NCI-H2029 treated with DMSO at 0.1 percent for 48 hours (cell line): ENCODE measurements at places on chromosomes 13 and 19.

GRCh38 chr13:110651271-110651670 lies 35.9 kb downstream of the NAXD start:
- DNase-seq: no peak

- no peak for DNase-seq
Observed at GRCh38 chr13:91739751-91740150, 341.3 kb downstream of the GPC5 start.

DNA sequence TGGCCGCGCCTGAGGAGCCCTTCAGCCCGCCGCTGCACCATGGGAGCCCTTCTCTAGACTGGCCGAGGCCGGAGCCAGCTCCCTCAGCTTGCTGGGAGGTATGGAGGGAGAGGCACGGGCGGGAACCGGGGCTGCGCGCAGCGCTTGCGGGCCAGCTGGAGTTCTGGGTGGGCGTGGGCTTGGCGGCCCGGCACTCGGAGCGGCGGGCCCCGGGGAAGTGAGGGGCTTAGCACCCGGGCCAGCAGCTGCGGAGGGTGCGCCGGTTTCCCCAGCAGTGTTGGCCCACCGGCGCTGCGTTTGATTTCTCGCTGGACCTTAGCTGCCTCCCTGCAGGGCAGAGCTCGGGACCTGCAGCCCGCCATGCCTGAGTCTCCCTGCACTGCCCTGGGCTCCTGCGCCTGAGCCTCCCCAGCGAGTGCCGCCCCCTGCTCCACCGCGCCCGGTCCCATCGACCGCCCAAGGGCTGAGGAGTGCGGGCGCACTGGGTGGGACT lies 1890.0 kb upstream of the PCDH20 start:
- no peak for DNase-seq

GRCh38 chr13:23549724-23550123 lies 20.5 kb upstream of the TNFRSF19 start:
- DNase-seq: no peak

DNA sequence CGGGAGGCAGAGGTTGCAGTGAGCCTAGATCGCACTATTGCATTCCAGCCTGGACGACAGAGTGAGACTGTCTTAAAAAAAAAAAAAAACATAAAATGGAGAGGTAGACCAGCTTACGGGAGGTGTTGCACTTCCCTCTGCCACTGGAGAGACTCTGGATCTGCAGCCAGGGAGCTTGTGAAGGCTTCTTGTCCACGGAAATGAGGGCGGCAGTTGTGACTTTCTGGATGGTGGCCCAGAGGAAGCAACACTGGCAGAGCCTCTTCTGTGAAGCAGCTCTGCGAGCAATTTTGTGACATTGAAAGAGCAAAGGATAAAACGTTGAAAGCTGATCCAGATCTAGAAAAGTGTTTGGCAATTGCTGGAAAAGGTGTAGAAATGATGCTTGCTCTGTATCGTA lies 10.4 kb downstream of the SPINT2 start:
- peak; percentile 65 for DNase-seq

DNA sequence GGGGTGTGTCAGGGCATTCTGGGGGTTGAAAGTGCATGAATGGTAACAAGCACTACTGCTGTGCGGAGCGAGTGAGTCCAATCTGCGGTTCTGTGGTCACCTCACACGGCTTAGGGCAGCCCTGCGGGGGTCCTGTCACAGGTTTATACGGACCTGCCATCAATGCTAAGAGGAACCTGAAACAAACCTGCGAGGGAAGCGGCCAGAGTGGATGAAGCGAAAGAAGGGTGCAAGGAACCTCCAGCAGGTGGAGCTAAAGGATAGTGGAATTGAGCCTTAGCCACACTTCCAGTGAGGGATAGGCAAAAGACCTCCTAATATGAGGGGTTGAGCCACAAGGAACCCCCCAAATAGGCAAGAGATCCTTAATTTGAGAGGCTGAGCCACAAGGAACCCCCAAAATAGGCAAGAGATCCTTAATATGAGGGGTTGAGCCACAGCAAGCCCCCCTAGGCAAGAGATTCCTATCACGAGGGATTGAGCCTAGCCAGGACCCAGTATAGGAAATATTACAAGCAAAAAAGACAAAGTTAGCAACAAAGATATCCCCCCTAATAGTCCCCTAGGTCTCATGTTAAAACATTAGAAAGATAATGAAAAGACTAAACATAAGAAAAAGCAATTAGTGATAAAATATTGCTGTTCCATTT lies 6.3 kb upstream of the ZNF69 start:
- DNase-seq: peak; percentile 31

DNA sequence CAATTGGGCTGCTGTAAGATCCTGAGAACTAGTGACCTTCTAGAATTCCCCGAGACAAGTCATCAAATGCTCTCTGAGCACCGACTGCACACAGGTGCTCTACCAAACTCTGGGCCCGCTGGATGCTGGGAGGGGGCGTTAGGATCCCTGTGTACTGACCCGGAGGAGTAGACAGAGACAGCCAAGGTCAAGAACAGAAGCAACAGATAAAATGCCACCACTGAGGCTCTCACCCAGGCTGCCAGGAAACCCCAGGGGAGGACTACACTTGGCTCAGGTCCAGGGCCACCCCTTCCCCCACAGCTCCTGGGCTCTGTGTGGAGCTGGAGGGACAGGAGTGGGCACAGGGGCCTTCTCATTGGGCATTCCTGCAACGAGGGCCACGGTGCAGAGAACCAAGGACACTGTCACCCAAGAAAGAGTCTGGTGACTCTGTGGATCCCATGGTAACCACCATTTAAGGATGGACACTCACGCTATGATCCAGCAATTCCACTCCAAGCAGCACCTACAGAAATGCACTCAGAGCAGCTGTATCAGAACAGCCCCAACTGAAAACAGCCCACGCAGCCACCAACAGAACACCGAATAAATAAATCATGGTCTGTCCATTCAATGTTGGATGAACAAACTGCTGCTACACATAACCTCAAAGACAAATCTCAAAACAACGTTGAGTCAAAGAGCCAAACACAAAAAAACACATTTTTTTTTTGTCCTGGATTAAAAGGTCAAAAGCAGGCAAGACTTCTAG lies 16.8 kb upstream of the SLC35E1 start:
- DNase-seq: no peak

DNA sequence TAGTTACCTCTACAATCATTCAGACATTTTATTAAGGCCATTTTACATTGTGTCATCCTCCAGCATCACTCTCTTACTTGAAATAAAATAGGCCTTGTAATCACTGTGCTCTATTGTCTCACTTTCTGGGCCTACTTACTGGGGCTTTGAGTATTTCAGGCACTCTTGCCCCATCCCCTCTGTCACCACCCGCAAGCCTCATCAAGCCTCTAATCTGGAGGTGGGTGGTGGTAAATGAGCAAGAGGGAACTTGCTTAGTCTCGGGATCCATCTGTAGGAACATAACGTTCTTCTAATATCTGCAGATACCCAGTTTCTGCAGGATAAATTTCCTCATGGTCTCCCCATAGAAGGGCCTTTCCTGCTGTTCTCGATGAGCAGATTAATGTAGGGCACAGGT lies 19.4 kb upstream of the GPR18 start:
- DNase-seq: no peak

- DNase-seq: no peak
Observed at GRCh38 chr19:29297381-29297780, 84.4 kb upstream of the UQCRFS1 start.

DNA sequence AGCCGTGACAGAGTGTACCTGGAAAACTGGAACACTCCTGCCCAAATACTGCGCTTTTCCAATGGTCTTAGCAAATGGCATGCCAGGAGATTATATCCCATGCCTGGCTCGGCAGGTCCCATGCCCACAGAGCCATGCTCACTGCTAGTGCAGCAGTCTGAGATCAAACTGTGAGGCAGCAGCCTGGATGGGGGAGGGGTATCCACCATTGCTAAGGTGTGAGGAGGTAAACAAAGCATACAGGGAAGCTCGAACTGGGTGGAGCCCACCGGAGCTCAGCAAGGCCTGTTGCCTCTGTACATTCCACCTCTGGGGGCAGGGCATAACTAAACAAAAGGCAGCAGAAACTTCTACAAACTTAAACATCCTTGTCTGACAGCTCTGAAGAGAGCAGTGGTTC lies 10.5 kb downstream of the CYP2A13 start:
- no peak for DNase-seq

- DNase-seq: no peak
Observed at GRCh38 chr19:54551293-54551692, 22.3 kb upstream of the LILRA2 start.

GRCh38 chr13:40186041-40186440 lies 480.4 kb downstream of the FOXO1 start:
- no peak for DNase-seq

DNA sequence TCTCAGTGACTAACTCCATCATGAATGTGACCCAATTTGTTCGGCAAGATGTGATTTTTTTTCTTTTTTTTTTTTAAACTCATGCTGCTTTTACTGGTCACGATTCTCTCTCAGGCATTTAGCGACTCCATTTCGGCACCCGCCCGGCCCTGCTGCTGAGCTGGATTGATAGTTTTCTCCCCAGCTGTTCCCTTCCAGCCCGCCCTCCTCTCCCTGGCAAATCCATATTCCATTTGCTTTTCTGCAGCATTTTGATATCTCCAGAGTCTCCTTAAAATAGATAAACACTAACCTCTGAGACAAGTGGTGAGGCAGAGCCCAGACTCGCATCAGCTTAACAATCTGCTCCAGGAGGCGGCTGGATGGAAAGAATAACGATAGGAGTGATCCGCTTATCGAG lies 55.5 kb upstream of the KATNAL1 start:
- DNase-seq: no peak

- DNase-seq: no peak
Observed at GRCh38 chr19:49437231-49437630, 4.1 kb downstream of the SLC17A7 start.

DNA sequence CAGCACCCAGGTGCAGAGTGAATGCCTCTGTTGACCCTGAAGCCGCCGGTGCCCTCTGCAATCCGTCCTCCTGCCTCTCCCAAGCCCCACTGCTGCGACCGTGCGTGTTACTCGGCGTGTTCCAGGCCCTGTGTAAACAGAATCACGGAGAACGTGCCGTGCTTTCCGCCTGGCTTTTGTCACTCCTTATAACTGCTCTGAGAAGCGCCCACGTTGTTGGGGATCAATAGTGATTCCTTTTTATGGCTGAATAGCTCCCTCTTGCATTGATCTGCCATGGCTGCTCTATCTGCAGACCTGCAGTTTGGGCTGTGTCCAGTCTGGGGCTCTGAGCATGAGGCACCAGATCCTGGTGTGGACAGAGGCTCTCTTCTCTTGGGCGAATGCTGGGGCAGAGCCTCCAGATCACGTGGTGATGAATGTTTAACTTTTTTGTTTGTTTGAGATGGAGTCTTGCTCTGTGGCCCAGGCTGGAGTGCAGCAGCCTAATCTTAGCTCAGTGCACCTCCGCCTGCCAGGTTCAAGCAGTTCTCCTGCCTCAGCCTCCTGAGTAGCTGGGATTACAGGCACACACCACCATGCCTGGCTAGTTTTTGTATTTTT lies 15.8 kb downstream of the ADPRHL1 start:
- DNase-seq: no peak

- DNase-seq: peak; percentile 63
Observed at GRCh38 chr13:107545946-107546502, 669.3 kb downstream of the LIG4 start.

DNA sequence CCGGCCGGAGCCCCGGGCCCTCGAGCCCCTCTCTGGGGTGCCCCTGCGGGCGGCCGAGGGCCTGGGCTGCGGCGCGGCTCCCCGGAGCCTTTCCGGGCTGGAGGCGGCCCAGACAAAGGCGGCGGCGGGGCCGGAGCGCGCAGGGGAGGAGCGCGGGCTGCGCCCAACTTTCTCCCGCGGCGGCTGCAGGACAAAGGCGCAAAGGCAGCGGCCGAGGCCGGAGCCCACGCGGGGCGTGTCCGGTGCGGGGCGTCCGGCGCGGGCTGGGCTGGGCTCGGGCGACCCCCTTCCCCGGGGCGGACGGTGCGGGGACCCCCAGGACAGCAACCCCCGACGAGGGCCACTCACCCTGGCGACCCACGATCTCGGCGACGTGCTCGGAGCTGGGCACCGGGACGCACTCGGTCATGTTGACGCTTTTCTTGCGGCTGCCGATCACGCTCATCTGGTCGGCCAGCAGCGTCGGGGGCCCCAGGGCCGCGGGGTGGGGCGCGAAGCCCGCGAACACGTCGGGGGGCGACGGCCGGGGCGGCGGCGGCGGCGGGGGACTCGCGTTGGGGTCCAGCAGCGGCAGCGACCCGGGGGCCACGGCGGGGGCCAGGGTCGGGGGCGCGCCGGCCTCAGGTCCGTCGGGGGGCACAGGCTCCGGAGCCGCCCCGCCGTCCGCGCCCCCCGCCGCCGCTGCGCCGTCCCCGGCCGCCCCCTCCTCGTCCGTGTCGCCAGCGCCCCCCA lies 843 bp downstream of the MEX3D start:
- no peak for DNase-seq

GRCh38 chr19:7349231-7349591 lies 474 bp downstream of the ARHGEF18 start:
- no peak for DNase-seq

DNA sequence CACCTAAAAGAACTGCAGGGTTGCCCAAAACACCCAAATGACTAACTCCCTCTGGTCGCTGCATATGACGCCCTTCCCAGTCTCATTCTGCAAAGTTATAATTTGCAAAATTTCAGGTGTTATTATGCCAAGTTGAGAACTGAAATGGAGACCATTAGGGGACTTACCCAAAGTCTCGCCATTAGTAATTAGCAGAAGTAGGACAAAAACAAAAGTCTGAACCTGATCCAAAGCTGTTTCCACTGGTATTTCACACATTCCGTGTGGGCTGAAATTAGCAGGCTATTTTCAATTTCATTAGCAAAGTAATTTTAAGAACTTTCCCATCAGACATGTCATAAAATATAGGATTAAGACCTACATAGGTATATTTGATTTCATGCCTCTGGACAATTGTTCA lies 6.8 kb downstream of the RUBCNL start:
- DNase-seq: no peak

DNA sequence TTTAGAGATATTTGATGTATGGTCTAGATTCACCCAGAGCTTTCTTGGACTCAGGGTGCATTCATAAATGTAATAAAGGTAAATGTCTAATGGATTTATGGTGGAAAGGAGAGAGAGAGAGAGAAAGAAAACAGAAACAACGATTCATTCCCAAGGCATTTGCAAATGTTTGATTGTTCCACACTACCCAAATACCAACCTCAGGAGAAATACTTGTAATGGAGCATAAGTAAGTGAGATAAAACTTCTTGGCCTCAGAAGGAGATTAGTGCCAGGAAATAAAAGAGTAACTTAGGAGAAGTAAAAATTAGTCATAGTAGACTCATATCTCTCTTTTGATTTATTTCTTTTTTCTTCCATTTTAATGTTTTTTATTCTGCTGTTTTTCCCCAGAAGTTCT lies 40.6 kb upstream of the DGKH start:
- DNase-seq: no peak

DNA sequence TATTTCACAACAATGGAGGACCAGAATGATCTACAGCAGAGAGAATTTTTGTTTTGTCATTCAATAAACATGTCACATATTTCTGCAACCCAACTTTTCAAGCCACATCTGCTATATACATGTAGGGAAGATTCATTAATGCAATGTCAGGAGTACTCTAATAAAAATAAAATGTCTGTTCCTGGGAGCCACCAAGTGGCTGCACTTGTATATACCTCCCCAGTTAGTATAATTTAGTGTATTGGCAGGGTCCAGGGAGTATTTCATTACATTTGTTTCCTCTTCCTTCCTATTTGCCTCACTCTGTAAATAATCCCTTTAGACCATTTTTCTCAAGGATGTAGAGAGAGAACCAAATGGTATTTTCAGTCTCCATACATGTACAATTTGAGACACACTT lies 1169.0 kb downstream of the DIAPH3 start:
- DNase-seq: no peak

- DNase-seq: no peak
Observed at GRCh38 chr13:114324334-114324733, 10.0 kb downstream of the CHAMP1 start.
